GM12865 (cell line): ENCODE measurements at places on chromosomes 2 and 18.
A peak's percentile ranks its signal among the peaks of the same experiment; 100 is the strongest.

DNA sequence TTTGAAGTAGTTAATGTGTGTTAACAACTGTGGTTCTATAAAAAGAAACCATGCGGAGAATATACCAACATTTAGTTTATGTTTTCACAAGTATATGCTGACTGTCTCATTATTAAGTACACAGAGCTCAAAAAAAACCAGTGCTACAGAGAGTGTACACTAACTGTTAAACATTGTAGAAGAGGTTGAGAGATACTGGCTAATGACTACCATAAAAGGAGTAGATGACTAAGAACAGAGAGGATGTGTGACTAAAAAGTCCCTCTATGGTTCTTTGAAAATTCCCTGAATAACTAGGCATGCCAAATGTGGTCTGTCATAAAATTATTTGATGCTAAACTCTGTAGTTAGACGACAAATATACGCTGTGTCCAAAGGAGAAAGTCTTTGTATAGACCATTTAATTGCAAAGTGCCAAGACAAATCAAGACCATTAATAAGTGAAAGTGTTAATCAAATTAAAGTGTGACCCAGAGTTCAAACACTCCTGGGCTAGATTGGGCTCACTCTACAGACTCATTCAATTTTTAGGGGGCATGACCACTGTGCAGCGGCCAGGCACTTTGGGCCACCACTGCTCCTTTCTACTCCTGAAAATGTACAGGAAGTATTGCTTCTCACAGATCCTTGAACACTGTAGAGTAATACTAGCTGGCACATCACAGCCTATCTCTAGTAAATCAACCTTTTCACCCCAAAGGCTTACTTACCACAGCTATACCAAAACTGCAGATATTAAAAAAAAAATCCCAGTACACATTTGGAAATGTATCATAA is 45.1 kb upstream of the SERTAD2 start:
- peak; percentile 82 for DNase-seq

DNA sequence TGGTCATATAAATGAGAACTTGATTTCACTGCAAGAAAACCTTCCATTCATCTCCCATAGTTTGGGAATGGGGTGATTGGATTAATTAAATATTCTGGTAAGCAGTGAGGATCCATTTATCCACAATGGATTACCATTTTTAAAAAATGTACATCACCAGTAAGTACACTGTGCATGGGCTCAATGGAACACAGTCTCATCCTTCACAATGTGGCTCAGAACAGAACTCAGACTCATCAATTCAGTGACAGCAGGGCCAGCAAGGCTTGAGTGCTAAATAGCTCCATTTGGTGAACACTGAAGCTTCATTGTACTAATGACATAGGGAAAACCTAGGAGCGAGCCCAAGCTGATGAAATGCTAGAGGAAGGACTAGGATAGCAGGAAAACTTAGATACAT is 223.8 kb downstream of the CMPK2 start:
- DNase-seq = no peak

DNA sequence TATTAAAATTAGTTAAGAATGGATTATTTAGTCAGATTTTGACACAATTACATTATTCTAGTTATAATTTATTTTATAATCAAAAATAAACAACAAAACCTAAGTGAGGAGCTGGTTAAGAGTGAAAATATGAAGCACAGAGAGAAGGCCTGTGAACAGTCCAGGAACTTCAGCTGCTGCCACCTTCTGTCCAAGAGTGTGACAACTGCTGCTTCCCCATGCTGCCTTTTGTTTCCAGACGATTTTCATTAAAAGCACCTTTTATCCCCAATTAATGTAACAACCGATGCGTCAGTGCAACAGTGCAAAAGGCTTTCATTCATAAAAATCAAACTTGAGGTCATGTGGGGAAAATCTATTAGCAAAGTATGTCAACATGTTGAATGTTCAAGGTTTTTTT is 363.6 kb downstream of the CTNNA2 start:
- peak; percentile 3 for DNase-seq

DNA sequence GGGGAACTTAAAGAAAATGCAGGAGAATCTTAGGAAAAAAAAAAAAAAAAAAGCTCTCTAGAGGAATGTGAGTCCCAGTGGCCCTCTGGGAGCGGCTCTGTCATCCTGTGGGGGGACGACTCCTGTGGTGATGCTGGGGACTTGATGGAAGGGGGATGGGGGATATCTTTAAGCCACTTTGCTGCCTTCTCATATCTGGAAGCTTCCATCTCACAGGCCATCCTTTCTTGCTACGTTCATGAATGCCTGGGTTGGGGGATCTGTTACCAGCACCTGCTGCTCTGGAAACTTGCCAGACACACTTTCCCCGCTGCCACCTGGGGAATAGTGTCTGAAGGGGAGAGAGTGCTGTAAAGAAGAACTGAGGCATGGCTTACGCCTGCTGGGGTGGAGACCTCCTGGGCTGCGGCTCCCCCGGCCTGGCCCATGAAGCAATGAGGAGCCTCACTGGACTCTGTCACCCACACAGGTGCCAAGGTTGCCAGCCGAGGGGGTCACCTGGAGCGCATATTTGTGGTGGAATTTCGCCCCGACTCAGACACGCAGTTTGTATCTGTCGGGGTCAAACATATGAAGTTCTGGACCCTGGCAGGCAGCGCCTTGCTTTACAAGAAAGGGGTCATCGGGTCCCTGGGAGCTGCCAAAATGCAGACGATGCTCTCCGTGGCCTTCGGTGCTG is 92.8 kb downstream of the RTN4 start:
- DNase-seq = no peak

- DNase-seq = no peak
Observed at GRCh38 chr2:235021752-235022151, 69.9 kb downstream of the SH3BP4 start.

- DNase-seq = no peak
Observed at GRCh38 chr2:128780434-128781080, 461.9 kb upstream of the HS6ST1 start.

DNA sequence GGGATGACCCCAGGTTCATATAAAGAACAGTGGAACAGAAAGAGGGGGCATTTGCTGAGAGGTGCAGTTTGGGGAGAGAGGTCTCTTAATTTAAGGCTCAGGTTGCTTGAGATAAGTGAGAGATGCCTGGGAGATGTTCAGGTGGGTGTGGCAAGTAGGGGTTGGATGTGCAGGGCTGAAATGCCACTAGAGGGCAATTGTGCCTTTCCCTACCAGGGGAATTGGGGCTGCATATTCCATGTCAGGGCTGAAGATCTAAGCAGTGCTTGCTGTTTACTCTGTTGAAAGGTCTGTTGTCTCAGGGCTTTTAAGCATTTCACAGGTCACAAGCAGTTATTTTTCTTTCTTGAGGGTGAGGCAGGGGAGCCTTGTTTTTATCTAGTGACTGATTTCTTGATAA is 7.8 kb downstream of the CCDC85A start:
- DNase-seq = peak; percentile 28

DNA sequence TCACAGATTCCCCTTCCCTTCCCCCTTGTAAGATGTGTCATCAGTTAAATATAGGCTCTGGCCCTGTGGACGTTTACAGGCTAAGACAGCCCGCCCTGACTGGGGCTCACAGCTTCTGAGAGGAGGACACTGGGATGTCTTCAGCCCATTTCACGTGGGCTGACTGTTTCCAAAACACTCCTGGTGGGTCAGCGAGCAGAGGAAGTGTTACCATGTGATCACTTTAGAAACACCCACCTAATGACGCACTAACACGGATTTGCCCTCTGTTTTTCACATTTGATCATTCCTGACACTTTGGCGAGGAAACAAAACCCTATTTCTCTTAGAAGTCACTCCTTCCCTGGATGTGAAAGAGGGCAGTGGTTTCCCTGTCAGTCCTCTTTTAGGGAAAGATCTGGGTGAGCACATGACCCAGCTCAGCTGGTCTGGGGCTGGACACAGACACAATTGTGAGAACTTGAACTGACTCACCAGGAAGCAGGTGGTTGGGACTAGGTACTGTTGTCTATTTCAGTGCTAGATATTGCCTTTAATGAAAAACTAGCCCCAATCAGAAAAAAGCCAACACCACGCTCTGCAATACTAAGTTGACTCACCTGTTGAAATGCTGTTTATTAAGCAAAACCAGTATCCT is 38.8 kb downstream of the BMP10 start:
- peak; percentile 72 for DNase-seq

GRCh38 chr2:215590010-215590745 is 154.3 kb upstream of the FN1 start:
- DNase-seq = no peak

DNA sequence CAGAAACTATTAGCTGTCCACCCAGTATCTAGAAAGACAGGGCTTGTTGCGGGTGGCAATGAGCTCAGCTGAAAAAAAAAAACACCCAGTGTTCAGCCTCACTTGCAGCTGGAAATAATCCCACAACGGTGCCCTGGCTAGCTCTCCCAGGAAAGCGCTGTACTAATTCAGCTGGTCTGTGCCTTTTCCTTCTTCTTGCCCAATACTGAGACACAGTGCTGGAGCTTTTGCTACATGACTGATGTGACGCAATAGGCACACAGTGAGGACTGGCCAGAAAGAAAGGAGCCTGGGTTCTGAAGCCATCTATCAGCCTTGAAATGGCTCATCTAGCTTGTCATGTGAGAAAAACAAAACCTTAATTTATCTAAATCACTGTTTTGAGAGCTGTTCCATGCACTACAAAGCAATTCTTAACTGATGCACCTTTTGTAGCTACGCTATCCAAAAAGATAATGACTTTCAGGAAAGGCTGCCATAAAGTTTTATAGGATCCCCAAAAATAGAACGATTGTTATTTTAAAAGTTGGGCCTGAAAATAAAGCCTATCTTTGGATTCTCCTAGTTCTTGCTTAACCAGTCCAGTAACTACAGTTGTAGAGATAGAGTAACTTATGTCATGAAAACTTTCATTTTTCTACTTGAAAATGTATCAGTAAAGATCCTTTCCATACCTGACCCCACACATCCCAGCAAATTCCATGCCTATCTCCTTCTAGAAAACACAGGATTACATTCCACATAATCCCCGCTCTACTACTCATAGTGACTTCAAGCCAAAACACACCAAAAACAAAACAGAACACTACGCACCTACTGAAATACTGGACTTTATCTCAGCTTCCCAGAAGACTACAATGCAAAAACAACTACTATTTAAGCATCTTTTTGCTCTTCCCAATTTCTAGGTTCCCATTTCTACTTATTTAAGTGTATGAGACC is 15.9 kb downstream of the KIDINS220 start:
- DNase-seq = no peak

DNA sequence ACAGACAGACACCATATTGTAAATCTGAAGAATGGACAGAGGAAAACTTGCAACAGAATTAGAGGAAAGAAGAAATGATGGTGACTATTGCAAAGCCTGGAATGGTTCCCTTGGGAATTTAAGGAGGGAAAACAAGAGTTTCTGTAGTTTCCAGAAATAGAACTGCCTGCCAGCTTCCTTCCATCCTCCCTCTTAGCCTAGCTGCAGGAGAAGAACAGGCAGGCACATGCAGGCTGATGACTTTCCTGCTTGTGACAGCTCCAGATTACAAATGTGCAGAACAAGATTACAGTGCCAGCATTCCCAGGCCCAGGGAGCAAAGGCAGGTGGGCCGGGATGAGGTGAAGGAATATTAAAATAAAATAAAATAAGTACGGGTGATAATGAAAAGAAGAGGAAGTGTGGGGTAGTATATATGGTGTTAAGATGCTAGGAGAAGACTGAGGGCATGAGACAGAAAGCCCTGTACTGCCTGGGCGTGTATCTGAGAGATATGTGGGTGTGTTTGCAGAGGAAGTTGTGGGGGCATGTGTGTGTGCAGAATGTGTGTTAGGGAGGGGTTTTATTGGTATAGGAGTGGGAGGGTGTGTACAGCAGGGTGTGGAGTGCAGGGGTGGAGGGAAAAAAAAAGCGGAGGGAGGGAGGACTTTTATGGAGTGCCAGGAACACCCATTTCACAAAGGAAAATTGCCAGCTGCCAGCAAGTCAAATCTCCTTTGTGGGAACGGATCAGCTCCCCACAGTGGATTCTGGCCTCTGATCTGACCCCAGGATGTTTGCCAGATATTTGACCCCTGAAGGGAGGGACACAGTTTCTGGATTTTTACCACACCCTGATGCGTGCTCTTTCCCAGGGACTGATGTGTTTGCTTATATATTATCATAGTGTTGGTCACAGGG is 43.9 kb upstream of the NEMP2 start:
- DNase-seq = no peak

DNA sequence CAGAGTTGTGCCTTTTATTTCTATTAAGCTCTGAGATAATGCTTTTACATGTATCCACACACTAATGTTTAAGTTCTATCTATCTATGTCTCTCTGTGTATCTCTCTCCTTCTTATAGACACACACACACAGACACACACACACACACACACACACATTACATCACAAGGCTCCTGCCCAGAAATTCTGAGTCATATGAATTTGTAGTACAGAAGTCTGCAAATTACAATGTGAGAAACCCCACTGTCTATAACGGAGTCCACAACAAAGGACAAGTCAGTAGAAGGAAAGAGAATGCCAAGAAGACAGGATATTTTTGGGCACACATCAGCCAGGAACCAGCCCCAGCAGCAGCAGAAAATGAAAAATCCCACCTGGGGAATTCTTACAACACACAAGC is 142.4 kb downstream of the EN1 start:
- DNase-seq = no peak

GRCh38 chr2:190903693-190904450 is 23.3 kb downstream of the GLS start:
- DNase-seq = no peak

GRCh38 chr2:82795446-82795845 is 1663.6 kb downstream of the SUCLG1 start:
- no peak for DNase-seq

DNA sequence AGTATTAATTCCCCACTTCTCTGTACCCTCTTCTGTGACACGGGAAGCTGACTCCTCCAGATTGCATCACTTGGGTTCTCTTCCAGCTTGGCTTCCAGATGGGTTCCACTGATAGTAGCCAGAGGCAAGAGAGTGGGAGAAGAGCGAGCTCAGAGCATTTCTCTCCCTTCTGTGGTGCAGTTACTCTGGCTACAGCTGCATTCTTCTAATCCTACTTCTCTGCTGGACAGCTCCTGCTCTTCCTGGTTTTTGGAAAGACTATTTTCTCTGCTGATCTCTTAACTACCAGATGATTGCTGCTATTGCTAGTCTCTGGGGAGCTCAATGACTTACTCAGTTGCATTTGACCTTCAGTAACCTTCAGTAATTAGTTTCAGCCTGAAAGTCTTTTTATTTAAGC is 187.5 kb upstream of the MAP2 start:
- no peak for DNase-seq

- no peak for DNase-seq
Observed at GRCh38 chr2:207801259-207801658, 31.6 kb upstream of the FZD5 start.

DNA sequence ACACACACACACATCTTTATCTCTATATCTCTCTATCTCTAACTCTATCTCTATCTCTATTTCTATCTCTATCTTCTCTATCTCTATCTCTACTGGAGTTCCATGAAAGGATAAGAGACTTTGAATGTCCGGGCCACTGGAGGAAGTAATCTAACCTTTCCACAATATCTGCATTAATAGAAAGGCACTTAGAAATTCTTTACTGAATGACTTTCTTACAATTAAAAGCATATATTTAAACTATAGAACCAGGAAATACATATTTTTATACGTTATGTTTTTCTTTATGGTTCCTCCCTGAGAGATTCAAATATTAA is 234.9 kb downstream of the TRIB2 start:
- DNase-seq = no peak
